HFFc6 (cell line): ENCODE measurements at places on chromosomes 7 and 10.

DNA sequence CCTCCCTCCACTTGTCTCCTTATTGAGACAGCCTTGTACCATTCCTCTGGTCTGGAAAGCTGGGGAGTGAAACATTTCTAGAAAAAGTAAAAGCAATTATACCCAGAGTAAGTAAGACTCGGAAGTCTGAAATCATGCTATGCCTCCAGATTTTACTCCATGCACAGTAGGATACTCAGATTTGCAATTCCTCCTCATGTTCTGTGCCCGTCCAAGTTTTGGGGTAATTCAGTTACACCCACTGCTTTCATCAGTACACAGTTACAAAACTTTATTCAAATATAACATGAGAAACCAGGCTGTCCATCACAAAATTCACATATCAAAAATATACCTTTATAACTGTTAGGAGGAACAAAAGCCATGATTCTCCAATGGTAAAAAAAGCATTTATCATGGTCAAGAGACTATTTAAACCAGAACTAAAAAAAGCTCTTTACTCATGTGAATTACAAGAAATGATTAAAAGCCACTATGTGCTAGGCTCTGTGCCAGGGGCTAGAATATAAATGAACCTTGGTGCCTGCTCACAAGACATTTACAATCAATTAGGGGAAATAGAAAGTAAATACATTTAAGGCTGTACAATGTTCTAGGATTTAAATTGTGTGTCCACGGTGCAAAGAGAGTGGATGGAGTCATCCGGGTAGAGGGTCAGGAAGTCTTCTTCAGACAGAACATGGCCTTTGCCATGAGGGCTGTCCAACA is 320.2 kb downstream of the ELMO1 start:
- H3K4me3 ChIP-seq: no peak overlapping the region
- no peak for DNase-seq

DNA sequence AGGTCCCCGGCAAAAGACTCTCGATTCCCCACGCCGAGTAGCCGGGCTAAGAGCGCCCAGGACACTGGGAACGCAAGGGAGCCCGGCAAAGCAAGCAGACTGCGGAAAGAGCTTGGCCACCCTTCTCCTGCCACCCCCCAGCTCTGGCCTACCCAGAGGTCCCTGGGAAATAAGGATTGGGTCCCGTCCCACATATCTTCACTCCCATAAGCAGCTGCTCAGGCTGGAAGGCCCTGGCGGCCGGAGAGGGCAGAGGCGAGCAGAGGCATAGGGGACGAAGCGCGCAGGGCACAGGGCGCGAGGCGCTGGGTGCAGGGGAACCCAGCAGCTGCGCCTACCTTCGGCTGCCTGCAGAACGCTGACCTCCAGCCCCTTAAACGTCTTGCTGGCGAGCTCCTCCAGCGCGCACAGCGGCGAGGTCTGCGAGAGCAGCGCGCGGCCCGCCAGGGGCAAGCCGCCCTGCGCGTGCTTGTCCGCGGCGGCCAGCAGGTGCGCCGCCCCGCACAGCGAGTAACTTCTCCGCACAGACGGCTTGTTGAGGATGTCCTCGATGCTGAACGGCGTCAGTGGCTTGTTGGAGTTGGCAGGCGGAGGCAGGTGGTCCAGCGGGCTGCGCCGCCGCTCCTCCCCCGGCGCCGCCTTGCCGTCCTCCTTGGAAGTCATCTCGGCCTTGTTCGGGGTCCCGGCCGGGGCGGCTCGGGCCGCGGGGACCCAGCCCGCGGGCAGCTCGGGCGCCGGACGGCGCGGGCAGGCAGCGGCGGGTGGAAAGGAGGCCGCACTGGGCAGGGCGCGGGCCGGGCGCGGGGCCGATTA is 904 bp downstream of the LBX1 start:
- peaks cover 8% of the 10 kb centered on the region; the same call in 1 of the 2 replicates for H3K36me3 ChIP-seq
- H3K27ac ChIP-seq: no peak overlapping the region
- peaks cover 22% of the 10 kb centered on the region for H3K4me1 ChIP-seq
- H3K27me3 ChIP-seq: peaks cover 78% of the 10 kb centered on the region

DNA sequence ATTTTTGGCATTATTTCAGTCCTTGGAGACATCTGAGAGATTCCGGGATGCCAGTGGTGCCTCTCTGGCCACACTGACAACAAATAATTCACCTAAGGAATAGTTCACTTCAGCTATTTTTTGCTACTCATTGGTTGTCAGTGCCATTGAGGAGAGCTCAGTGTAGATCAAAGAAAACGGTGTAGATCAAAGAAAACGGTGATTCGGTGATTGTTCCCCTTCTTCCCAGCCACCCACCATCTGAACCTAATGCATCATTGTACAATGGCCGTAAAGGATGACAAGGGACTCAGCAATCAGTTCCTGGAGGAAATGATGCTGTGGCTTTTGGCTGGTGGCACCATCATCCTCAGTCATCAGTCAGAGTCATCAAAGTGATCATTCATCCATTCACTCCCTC is 80.6 kb downstream of the PTPRZ1 start:
- no peak overlapping the region for H3K4me3 ChIP-seq
- no peak for DNase-seq
- no peaks in the 10 kb centered on the region for H3K27me3 ChIP-seq
- no peak overlapping the region for H3K27ac ChIP-seq
- H3K36me3 ChIP-seq: no peaks in the 10 kb centered on the region

DNA sequence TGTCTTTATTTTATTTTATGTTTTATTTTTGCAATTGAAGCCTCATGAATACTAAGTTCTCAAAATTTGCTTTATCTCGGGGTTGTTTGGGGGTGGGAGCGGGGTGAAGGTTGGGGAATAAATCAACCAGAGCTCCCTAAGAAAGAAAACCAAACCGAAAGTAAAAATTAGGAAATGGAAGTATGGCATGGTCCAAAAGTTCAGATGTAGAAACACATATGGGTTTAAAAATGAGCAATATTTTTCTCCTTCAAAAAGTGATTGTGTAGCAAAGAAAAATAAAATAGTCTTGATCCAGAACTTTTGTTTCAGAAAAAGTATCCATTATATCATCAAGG is 177.4 kb upstream of the PLXDC2 start:
- peak overlapping the region; percentile 90 for H3K27ac ChIP-seq
- peak overlapping the region; percentile 89 for H3K4me3 ChIP-seq

GRCh38 chr10:84184517-84184916 is 9.8 kb upstream of the CDHR1 start:
- no peak overlapping the region for H3K4me3 ChIP-seq
- no peak for DNase-seq
- H3K27ac ChIP-seq: no peak overlapping the region
- peaks cover 4% of the 10 kb centered on the region; the same call in 1 of the 2 replicates for H3K27me3 ChIP-seq
- H3K4me1 ChIP-seq: no peaks in the 10 kb centered on the region

- H3K4me1 ChIP-seq: peaks cover 29% of the 10 kb centered on the region
- no peak for DNase-seq
- H3K36me3 ChIP-seq: no peaks in the 10 kb centered on the region
- H3K27ac ChIP-seq: no peak overlapping the region
- H3K4me3 ChIP-seq: peak overlapping the region; percentile 47; the same call in 1 of the 2 replicates
Measured at GRCh38 chr10:30346615-30347014, 2.5 kb downstream of the MTPAP start.

GRCh38 chr7:48419401-48419800 is 248.1 kb downstream of the ABCA13 start:
- H3K4me1 ChIP-seq: peaks cover 43% of the 10 kb centered on the region
- no peak overlapping the region for H3K4me3 ChIP-seq
- no peak for DNase-seq
- H3K27ac ChIP-seq: no peak overlapping the region
- peaks cover 7% of the 10 kb centered on the region for H3K27me3 ChIP-seq

DNA sequence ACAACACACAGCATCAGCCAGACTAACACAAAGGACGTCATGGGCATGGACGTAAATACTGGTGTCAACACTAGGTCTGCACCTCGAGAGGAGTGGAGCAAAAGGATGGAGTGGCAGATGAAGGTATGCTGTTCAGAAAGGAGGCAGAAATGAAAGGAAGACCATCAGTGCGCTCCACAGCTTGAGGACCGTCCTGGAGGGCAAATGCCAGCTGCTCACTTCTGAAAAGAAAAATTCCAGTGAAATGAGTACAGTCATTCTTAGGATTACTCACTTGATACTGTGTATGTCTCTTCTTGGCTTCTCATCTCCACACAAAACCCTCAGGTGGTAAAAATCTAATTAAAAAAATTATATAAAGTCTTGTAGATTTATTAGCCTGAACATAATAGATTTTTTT is 44.8 kb downstream of the EGFR start:
- peaks cover 8% of the 10 kb centered on the region for H3K27me3 ChIP-seq
- peak overlapping the region; percentile 70 for H3K4me3 ChIP-seq
- H3K27ac ChIP-seq: peak overlapping the region; percentile 98
- peaks cover 97% of the 10 kb centered on the region for H3K4me1 ChIP-seq
- peaks cover 45% of the 10 kb centered on the region for H3K36me3 ChIP-seq

- no peak overlapping the region for H3K4me3 ChIP-seq
- H3K27ac ChIP-seq: no peak overlapping the region
- peaks cover 2% of the 10 kb centered on the region; the same call in 1 of the 2 replicates for H3K27me3 ChIP-seq
- no peak for DNase-seq
Measured at GRCh38 chr7:100367251-100367620, 6.1 kb upstream of the PILRA start.

DNA sequence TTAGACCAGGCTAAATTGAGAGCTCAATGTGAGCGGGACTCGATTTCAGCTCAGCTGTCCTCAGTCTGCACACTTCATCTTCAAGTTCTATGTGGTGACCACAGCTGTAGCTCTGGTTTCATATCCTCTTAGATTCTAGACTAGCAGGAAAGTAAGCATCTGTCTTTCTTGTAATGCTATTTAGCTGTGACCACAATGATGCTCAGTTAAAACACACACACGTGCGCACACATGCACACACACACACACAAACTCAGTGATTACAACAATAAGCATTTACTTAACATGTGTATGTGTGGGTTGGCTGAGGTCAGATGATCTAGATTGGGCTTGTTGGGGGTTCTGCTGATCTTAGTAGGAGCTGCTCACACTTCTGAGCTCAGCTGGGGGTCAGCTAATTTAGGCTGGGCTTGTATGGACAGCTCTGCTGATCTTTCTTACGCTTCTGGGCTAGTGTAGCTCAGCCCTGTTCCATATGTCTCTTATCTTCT is 82.5 kb downstream of the ZNF365 start:
- H3K27me3 ChIP-seq: no peaks in the 10 kb centered on the region
- H3K4me1 ChIP-seq: peaks cover 42% of the 10 kb centered on the region
- DNase-seq: peak; percentile 5
- no peaks in the 10 kb centered on the region for H3K36me3 ChIP-seq

- peaks cover 1% of the 10 kb centered on the region; the same call in 1 of the 2 replicates for H3K27me3 ChIP-seq
- no peaks in the 10 kb centered on the region; the same call in 1 of the 2 replicates for H3K4me1 ChIP-seq
- H3K27ac ChIP-seq: no peak overlapping the region
- no peaks in the 10 kb centered on the region for H3K36me3 ChIP-seq
- DNase-seq: no peak
Measured at GRCh38 chr10:62506371-62506770, 132.2 kb downstream of the ZNF365 start.
